Left ventricle myocardium superior (tissue), 1 donor: ENCODE measurements at places on chromosomes 3 and 15.

DNA sequence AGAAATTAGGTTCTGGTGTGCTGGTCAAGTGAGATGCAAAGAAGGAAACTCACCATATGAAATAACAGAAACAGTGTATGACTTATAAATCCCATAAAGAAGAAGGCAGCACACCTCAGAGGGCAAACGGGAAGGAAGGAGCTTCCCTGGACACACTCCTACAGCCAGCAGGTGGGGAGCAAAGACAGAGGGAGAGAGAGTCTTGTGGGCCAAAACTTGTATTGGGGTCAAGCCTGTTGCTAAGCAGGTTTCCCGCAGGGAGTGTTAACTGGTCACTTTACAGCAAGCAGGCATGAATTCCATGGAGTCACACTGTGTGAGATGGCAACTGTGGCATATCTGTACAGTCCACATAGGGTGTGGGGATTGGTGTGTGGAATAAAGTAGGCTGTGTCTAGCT, 222.9 kb upstream of the NDN start:
- DNase-seq = no peak

DNA sequence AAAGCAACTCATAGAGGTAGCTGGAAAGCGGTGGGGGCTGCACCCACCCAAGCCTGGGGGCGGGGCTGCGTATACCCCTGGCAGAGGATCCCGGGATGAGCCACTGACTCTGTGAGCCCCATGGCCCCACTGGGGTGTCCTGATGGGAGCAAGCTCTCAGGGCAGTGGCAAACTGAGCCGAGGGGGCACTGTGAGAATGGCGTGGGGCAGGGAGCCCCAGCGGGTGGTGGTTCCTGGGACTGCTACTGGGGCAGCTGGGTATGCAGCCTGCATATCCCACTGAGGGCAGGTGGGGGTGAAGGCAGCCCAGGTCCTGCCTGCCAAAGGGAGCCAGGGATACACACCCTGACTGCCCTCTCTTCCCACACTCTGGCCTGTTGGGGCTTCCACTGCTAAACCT, 59.4 kb downstream of the DNAJB8 start:
- no peak for DNase-seq

DNA sequence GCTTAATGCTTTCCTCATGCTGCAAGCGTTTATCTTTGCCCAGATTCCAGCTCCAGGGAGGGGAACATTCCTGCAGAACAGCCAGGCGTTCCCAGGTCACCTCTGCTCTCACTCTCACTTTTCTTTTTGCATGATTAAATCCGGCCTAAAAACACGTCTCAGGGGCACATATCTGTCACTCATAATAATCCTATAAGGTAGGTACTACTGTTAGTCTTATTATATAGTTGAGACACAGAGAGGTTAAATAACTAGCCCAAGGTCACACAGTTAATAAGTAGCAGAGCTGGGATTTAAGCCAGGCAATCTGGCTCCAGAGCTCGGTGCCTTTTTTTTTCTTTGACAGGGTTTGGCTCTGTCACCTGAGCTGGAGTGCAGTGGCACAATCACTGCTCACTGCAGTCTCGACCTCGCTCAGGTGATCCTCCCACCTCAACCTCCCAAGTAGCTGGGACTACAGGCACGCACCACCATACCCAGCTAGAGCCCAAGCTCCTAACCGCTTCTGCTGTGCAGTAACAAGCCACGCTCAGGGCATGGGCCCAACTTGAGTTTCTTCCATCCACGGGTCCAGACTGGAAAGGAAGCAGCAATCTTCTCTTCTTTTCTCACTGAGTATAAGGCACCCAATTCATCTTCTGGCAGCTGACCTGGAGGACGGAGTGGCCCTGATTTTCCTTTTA, 96.5 kb downstream of the LIPC start:
- DNase-seq = no peak

DNA sequence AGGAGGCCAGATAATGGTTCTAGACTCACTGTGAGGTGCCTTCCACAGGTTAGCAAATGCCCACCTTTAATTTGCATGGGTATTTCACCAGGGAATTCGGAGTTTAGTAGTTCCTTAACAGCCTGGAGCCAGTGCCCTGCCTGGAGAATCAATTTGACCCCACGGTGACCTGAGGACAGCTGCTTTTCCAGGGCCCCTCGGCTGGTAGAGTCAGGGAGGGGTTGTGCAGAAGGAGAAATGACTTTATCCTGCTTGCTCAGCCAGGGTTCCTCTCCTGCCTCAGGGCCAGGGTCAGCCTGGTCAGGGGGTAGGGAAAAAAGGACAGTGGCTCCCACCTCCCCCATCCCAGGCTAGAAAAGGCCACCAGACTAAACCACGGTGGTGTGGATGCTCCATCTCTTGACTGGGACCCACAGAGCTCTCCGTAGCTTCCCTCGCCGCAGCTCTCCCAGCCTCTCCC, 12.0 kb downstream of the DLL4 start:
- no peak for DNase-seq

DNA sequence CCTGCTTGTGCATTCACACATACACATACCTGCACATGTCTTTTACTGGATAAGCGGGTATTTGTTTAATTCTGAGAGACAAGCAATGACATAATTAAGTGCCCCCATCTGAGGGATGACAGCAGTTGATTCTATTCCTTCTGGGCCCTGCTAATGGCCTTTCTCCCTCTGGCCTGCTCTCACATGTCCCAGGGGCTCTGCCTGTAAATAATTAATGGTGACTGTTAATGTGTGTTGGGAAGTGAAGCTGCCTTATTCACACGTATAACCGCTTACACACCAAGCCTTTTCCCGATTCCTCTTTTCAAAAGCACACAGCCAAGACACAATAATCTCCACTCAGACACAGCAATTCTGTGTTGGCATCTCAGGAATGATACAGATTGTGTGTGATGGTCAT, 47.8 kb downstream of the LRRK1 start:
- DNase-seq = no peak

DNA sequence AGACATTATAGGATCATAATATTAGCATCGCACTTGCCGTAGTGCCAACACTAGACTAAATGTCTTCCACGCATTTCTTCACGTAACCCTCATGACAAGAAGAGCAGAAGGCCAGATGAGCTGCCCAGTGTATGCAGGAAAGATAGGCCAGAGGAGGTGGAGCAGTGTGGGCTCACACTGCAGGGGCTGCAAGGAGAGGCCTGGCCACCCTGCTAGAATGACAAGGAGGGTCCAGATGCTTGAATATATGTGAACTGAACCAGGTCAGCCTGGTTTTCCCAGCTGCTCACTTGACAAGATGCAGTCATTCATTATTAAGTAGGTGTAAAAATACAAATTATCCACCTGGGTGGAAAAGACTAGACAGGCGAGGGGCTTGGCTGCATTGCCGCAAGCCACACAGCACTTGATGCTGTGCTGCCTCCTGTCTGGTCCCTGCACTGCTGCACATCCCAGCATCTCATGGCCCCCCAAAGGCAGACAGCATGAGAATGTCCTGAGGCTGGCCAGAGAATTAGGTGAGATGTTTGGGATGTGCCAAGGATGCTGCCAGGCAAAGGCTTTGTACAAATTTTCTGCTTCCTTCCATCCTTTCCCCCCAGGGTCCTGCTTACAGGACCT, 115.2 kb downstream of the NTRK3 start:
- DNase-seq = no peak

- DNase-seq = no peak
Observed at GRCh38 chr3:141913150-141913811, 36.8 kb downstream of the ATP1B3 start.

- no peak for DNase-seq
Observed at GRCh38 chr3:78888635-78889034, 879.2 kb downstream of the ROBO1 start.

- DNase-seq = no peak
Observed at GRCh38 chr3:181761906-181762305, 50.2 kb downstream of the SOX2 start.
